ENCODE measurements at places on chromosomes 7 and 10.
A peak's percentile ranks its signal among the peaks of the same experiment; 100 is the strongest.

- no peak for DNase-seq
Observed at GRCh38 chr10:69321039-69321715, 42.9 kb downstream of the HK1 start.

GRCh38 chr10:100182281-100182680, 3.5 kb downstream of the ERLIN1 start:
- no peak for DNase-seq

DNA sequence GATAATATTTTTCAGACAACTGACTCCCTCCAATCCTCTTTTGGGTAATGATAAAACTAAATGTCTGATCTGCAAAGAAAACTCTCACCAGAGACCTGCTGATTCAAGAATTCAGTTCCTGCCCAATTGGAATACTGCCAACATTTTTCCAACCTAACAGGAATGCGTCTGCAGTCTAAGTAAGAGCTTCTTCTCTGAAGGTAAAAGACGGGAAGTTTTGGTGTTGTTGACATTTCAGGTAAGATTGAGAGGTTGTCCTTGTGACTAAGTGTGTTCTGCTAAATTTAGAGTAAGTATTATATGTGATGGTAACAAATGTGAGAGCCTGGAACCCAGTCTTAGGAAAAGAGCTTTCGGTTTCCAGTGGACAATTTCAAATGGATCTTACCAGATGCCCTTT, 17.6 kb downstream of the IFIT5 start:
- no peak for DNase-seq

DNA sequence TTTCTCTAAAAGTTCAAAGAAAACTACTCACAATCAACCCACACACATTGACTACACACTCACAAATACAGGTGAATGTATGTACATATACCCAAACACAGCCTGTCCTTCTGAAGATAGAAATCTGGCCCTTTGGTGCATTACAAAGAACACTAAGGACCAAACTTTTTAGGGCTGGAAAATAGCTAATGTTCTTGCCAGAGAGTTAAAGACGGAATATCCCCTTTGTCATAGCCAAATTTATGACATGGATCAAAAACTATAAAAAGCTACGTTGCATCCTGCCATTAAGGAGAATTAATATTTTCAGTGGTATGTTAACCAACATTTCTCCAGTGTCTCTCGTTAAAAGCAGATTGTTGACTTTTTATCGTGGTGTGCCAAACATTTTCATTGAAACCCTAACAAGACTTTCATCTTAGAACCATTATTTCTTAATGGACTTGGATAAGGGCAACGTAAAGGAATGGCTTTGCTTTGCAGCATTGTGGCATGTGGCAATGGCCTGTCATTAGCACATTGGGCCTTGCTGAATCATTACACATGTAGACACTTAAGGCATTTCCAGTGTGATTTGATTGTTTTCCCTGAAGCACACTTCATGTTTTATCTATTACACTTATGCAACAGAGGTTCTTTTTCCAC, 150.9 kb upstream of the MEOX2 start:
- DNase-seq = no peak

DNA sequence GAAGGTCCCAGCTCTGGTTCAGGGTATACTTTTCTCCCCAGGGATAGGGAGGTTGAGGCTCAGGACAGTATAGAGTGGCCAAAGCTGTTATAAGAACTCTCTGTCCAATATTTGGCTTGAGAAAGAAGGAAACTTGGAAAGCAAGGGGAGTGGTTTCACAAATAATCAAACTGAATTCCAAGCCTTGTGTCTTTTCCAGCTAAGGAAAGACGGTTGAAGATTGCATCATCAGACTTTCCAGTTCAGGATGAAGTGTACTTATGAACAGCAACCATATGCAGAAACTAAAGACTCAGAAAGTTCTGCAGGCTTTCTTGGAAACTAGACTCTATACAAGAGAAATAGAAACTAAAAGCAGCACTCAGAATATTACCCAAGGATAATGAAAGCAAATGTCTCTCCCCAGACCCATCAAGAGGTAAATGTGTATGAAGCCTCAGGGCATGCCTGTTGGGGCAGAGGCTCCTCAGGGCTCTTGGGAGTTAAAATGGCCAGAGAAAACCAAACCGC, 46.4 kb downstream of the RAMP3 start:
- no peak for DNase-seq

- DNase-seq = no peak
Observed at GRCh38 chr10:22308390-22308789, 7.8 kb upstream of the COMMD3 start.

- DNase-seq = peak; percentile 42
Observed at GRCh38 chr10:79106256-79107050, 37.7 kb downstream of the ZMIZ1 start.

- DNase-seq = no peak
Observed at GRCh38 chr10:131490991-131491594, 179.6 kb upstream of the TCERG1L start.

GRCh38 chr10:86367152-86367951, 757 bp upstream of the GRID1 start:
- DNase-seq = peak; percentile 70

DNA sequence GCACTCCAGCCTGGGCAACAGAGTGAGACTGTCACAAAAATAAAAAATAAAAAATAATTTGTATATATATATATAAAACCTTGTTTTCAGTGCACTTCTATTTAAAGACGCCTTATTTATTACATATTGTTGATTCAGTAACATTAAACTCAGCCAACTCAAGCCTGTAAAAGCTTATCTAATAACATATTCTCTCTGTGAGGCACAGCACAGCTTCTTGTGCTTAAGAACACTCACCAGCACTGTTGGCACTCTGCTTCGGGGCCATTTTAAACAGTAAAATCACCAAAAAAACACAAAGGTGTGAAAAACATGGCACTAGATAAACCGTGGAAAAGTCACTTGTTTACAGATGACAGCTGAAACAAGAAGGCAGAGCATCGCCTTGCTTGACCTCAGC, 89.0 kb upstream of the C10orf90 start:
- DNase-seq = no peak

DNA sequence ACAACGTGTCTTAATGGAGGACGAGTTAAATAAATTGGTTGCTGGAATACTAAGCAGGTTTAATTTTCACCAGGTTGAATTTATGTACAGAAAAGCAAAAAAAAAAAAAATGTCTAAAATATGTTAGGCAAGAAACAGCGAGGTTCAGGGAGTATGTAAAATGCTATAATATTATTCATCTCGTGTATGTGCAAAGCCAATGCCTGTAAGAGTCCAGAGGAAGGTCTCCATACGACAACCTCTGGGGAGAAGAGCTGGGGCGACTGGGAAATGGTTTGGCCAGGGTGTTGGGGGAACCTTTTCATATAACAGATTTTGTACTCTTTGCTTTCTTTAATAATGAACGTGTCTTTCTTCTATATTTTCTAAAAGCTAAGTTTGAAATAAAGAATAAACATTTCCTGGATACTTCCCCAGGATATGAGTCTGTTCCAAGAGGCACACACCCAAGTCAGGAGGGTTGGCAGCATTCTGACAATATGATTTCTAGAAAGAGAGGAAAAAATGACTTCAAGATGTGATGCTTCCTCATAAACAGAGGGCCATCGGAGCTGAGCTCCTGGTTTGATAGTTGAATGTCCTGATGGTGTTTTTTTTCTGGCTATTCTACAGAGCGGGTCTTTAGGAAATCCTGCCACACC, 208.6 kb upstream of the MGMT start:
- no peak for DNase-seq

DNA sequence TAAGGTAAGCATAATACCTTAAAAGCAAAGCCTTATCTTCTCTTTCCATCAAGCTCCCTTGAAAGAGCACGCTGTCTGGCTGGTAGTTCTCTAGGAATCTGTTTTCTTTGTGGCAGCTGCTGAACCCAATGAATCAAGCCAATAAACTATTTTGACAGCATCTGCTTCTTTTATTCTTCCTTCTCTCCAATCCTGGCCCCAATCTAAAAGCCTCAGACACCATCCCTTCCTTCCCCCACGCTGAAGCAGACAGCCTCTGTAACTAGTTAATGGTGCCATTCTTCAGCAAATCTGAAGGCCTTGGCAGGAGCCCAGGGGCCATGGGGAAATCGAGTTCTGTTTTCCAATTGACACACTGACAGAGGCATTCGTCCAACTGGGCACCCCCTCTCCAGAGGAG, 186.6 kb upstream of the LYZL1 start:
- peak; percentile 5 for DNase-seq

- no peak for DNase-seq
Observed at GRCh38 chr10:80553436-80553835, 15.7 kb downstream of the SH2D4B start.

GRCh38 chr10:127392351-127393235, 156.5 kb upstream of the NPS start:
- DNase-seq = no peak

DNA sequence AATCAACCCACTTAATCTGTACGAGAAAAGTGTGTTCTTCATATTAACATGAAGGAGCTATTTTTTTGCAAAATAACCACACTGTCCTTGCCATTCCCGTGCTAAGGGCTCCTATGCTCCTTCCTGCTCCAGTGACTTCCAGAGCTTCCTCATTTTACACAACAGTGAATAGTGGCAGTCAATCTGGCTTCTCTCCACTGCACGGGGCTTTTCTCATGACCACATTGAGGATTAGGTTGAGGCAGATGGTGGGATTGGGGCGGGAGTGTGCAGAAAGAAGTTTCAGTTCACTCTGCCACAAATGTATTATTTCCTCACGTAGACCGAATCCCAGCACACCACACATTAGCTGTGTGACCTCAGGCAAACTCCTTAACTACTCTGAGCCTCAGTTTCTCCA, 235.1 kb downstream of the ARHGAP12 start:
- DNase-seq = no peak

DNA sequence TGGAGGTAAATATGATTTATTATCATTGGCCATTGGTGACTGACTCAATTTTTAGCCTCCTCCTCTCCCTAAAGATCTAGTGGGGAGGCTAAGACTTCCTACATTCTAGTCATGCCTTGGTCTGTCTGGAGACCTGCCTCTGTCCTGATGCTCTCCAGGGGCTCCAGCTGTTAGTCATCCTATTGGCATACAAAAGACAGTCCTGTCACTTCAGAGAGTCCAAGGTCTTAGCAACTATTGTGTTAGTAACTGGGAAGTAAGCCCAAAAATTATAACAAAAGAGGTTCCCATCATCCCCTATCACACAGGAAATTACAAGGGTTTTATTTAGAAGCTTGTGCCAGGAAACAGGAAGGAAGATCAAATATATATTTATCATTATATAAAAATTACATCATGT, 400.6 kb upstream of the VSTM2A start:
- DNase-seq = no peak
